Myometrial cell (primary cell): ENCODE measurements at places on chromosomes 5 and 9. TPM values are rescaled to one million over a fixed set of nuclear protein-coding genes. Genes with fewer than 3 reads are reported as not detected.

Gene PRKACG
- not detected in 2 replicates for total RNA-seq

Gene CCDC171
- 1.4 and 2.1 TPM in 2 replicates for total RNA-seq

Gene GARNL3
- total RNA-seq = 0.71 TPM in 1 of 2 replicates, not detected in the other

Gene C6
- total RNA-seq = not detected in 2 replicates

Gene CHSY3
- total RNA-seq = 2.9 and 5.0 TPM in 2 replicates

Gene TMOD1
- total RNA-seq = 1.7 TPM in 1 of 2 replicates, not detected in the other

Gene ROR2
- 24.1 and 25.4 TPM in 2 replicates for total RNA-seq

Gene EIF4E1B
- total RNA-seq = not detected in 2 replicates

Gene ITGA2
- total RNA-seq = 19.0 and 30.1 TPM in 2 replicates

Gene GMCL2
- total RNA-seq = not detected in 2 replicates

Gene GCNT4
- 0.35 and 0.58 TPM in 2 replicates for total RNA-seq

Gene PCDHGA2
- 0.53 and 1.4 TPM in 2 replicates for total RNA-seq

Gene EQTN
- total RNA-seq = not detected in 2 replicates
